ENCODE measurements at places on chromosomes 6 and 20.

DNA sequence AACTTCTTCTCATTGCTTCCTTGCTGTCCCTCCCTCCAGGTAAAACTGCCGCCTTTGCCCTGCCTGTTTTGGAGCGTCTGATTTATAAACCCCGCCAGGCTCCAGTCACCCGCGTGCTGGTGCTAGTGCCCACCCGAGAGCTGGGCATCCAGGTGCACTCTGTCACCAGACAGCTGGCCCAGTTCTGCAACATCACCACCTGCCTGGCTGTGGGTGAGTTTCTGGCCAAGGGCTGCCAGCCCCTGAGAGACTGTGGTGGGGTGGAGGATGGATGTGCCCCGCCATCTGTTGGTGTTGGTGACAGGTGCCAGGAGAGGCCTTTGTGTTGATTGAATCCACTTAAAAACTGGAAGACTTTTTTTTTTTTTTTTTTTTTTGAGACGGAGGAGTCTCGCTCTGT is 9.5 kb downstream of the DDX27 start:
- DNase-seq = peak; percentile 43

GRCh38 chr20:36573103-36573797 is at the start of gene TGIF2:
TGIF2 (plus strand) TSS chr20:36573597; CDS start chr20:36578775, 5,178 bp downstream.
- DNase-seq = peak; percentile 31

DNA sequence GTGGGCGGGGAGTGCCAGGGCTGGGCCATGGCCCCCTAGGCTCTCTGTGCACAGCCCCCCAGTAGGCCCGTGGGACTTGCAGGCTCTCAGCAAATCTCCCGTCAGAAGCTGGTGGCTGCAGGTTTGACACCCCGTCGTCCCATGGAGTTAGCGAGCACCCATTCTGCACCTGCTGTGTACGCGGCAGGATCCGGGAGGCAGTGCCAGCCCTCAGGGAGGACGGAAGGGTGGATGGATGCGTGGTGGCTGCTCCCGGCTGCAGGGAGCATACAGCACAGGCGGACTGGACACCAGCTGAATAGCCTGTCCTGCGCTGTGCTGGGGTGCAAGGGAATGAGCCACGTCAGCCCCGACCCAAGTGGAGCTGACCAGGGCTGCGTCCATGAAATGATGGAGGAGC is 32.4 kb upstream of the CHRNA4 start:
- DNase-seq = no peak

GRCh38 chr6:132481189-132481588 is 31.7 kb downstream of the STX7 start:
- no peak for DNase-seq

- DNase-seq = peak; percentile 55
Measured at GRCh38 chr20:41476013-41476441, 109.4 kb upstream of the EMILIN3 start.

DNA sequence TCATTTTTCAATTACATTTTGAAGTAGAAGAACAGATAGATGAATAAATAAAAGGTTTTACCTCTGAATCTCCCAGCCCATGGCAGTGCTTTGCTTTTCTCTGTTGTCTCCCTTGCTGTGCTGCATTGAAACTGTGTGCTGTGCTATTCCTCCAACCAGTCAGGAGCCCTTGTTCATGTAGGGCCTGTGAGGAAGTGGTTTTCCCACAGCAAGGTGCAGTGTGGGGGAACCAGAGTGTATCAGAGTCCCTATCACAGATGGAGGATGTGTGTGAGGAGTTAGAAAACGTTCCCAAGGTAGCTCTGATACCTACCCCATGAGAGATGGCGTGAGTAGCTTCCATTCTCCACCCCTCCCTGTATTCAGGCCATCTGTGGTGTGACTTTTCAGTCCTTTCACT is 72.8 kb upstream of the RALGAPA2 start:
- no peak for DNase-seq

GRCh38 chr6:135147637-135148592 is 33.2 kb upstream of the MYB start:
- DNase-seq = no peak

GRCh38 chr20:4721719-4722118 is at the start of gene PRND:
PRND (plus strand) TSS chr20:4721909; CDS start chr20:4724552, 2,643 bp downstream.
- DNase-seq = no peak

DNA sequence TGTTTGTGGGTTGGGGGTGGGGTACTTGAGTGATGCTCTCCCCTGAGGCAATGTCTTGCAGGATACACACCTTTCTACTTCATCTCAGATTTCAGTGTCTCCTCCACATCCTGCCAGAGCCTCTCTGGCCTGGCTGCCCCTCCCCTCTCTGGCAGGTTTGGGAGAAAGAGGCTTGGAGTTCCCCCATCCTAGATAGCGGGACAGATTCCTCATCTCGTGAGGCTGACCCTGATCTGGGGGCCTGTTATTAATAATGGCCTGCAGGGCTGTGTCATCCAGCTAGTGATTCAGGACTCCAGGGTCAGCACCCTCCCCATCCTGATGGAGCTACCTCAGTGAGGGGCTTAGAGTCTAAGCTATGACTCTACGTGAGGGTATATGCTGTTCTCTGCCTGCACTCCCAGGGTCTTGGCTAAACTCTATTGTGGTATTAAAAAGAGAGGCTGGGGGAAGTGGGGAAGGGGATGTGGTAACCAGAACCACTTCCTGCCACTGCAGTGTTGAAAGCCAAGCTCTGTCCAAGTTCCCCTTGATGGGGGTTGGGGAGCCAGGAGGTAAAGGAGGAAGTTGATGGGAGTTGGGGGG is 3.7 kb upstream of the MMP9 start:
- no peak for DNase-seq

GRCh38 chr6:25053875-25054371 is 118.2 kb upstream of the RIPOR2 start:
- DNase-seq = no peak

DNA sequence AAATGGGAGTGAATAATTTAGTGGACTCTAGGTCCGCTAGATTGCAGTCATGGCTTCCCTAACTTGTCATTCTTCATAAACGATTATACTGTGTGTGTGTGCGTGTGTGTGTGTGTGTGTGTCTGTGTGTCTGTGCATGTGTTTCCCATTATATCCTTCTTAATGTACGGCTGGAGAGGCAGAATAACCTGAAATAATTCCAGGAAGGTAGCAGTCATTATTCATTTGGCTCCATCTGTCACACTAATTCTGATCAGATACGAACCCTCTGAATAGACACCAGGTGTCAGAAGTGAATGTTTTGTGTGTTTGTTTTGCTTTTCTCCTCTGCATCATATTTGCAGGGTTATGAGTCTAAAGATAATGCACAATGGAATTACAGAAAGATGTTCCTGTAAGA is 372.9 kb downstream of the DOK5 start:
- peak; percentile 9 for DNase-seq

DNA sequence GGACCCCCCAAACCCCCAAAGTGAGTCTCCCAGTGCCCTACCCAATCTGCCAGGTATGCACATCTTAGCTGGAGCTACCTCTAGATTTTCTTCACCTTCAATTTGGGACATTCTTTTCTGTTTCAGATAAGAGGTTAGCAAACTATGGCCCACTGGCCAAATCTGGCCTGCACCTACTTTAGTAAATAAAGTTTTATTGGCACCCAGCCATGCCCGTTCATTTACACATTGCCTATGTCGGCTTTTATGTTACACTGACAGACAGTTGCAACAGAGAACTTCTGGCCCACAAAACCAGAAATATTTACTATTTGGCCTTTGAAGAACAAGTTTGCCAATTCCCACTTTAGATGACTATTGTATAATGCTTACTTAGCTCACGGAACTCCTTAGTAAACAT is 55.9 kb upstream of the STX16 start:
- no peak for DNase-seq

DNA sequence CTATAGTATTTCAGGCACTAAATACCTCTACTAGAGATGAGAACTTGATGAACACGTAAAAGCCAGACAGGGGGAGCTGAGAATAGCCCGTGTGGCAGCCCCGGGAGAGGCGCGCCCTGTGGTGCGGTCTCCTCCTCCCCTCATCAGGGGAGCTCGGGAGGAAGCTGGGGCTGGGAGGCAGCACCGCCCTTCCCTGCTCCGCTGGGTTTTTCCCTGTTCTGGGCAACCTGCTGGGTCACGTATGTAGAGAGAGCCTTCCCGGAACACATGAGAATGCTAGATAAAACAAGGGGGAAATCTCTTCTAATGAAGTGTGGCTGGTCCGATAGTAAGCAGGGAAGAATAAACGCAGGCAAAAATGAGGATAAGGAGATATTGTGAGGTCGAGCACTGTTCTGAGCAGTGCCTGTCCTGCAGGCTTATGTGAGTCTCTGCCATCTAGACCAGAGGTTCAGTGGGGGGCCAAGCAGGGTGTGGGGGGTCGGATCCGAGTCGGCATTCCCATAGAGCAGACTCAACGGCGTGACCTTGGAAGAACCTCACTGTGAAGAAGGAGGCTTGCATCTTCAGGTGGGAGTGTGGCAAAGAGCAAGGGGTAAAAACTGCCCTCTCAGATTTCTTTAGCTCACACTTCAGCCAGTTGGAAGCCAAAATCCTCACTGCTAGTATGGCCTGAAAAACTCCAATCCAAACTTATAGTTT is 13.4 kb upstream of the RPS6KA2 start:
- DNase-seq = no peak

DNA sequence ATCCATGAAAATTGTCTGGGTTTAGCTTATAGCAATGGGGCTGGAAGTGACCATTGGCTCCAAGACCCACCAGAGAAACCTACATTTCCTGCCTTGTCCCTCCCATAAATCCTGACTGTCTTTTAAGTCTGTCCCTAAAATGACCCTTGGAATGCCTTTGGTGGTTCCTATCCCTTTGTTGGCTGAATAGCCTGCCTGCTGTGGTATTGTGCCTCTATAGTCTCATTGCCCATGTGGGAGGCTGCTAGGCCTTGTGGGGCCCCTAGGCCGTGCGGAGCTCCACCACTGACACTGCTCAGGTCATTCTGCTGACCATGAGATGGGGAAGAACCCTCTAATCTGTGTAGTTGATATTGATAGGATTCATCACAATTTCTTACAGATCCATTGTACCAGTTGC is 43.3 kb downstream of the SCP2D1 start:
- DNase-seq = no peak

DNA sequence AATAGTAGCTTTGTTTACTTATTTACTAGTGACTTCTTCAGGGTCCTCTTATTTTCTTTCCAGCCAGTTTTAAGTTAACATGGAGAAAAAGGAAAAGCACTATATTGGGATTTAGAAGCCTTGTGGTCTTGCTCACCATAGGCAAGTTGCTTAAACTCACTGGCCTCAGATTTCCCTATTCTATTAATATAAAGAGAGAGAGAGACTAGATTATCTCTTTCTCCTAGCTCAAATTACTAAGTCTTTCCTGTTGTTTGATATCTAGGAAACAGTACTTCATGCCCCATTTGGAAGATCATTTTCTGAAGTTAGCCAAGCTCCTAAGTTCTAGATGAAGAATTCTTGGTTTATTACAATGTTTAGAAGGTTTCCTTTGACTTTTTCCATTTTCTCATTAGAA is 32.5 kb downstream of the CTNNBL1 start:
- no peak for DNase-seq

DNA sequence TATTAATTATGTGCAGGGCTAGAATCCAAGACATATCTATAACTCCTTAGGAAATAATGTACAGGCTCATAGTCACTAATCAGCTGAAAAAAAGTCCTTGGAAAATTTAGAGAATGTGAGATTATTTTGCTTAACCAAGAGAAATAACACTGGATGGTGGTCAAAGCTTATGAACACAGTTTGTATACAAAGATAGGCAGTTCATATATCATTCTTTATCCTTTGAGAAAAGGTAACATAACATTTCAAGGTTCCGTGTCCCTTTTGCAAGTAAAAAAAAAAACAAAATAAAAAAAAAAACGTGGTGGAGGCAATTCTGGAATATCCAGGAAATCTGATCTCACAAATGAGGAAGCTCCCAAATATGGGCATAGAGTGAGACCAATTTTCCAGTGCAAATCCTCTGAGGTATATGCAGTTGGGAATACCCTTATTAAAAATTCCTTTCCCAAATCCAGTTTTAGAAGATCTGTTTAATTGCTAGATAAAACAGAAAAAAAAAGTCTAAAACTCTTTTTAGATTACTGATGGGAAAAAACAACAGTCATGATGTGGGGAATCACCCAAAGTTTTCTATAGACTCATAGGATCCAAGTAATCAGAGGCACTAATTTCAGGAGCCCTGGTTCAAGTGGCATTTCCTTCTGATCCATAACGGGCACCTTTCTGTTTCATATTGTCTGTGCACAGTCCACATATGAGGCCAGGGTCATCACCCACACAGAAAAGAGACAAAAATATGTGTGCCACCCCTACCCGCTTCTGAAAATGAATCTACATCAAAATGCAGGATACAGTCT is 17.7 kb upstream of the TNFAIP3 start:
- DNase-seq = no peak

DNA sequence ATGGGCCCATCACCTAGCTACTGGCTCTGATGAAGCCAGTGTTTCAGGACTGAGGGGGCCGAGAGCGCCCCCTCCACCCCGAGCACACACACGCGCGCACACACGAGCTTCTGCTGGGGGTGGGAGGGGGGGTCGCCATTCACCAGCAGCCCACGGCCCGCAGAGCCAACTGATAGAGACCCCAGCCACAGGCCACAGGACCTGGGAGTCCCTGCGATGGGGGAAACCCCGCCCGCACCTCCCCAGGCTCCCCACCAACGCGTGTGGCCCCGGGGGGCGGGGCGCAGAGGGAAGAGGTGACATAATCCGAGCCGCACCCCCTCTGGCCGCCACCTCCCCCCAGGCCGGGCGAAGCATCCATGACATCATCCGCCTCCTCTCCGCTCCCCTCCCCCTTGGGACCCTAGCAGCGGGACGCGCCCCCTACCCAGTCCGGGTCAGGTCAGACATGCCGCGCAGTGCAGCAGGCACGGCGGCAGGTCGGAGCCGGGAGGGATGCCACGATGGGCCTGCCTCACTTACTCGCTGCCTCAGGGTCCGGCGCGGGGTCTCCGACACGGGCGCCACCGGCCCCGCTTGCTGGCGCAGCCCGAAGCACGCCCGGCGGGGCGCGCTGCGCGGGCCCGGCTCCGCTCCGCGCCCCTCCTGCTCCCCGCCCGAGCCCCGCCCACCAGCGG is at the start of gene LZTS3:
Gene LZTS3 (minus strand): TSS at position 617 of the 677 bp plus-strand sequence. CDS start 6,386 bp downstream, outside the sequence.
- DNase-seq = peak; percentile 30

DNA sequence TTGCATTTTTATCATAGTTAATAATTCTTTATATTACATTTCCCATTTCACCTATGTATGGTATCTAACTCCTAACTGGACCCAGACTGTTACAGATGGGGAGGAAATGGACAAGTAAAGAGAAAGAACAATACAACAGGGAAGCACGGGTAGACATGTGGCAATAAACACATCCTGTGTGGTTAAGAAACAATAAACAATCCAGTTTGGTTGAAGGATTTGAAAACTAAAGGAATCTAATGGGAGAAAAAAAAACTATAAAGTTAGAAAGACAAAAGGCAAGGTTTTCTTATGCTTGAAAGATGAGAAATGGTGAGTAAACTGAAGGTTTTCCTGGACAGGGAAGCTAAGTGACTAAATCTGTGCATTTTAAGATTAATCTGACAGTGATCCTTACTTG is 34.9 kb upstream of the ALDH8A1 start:
- no peak for DNase-seq
